Stimulated activated CD8-positive, alpha-beta memory T cell treated with anti-CD3 and anti-CD28 coated beads, Interleukin-4, amount 100 ng/mL, for 48 hours (primary cell): ENCODE measurements at places on chromosomes 5 and 9.

- no peak for DNase-seq
Measured at GRCh38 chr5:110625376-110625999, 101.0 kb downstream of the TMEM232 start.

GRCh38 chr9:113368982-113369854, 7.6 kb downstream of the HDHD3 start:
- no peak for DNase-seq

GRCh38 chr5:62779010-62779422, 200.4 kb downstream of the LRRC70 start:
- no peak for DNase-seq

DNA sequence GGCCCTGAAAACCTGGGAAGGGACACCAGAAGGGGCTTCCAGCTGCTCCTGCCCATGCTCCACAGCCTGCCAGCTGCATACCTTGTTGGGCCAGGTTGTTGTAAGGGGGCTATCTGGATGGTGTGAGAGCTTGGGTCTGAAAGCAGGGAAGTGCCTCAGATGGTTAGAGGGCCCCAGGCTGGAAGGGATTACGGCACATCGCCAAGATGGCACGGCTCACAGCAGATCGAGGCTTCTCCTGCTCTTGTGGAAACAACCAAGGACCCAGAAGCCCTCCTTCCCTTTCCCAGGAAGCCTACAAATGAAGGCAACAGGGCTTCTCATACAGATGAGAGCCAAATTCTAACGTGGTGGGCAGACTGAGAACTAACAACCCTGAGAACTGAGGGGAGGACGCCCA, 121.7 kb upstream of the ADCY2 start:
- no peak for DNase-seq

- DNase-seq, result no peak
Measured at GRCh38 chr9:3359048-3359692, 166.6 kb downstream of the RFX3 start.

DNA sequence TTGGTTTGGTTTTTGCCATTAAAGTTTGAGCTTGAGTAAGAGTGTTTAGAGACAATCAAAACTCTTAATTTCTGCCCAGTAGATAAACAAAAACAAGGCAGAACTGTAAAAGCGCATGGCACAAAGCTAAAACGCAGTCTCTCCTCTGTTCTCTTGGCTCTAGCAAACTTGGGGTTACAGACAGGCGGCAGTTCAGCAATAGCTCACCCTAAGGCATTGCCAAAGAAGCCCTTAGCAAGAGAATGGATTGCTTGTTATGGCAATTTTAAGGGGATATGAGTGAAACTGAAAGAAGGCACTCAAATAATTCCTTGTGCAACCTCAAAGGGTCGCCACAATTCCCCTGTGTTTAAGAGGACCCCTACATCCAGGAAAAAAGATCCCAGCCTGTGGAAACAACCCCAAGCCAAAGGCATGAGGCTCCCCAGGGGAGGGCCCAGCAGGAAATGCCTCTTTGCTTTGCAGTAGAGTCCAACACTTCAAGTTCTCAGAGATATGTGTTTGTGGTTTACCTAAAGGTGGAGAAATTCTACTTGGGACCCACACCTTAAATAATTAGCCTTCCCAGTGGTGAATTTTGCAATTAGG, 317.0 kb upstream of the MPDZ start:
- no peak for DNase-seq

DNA sequence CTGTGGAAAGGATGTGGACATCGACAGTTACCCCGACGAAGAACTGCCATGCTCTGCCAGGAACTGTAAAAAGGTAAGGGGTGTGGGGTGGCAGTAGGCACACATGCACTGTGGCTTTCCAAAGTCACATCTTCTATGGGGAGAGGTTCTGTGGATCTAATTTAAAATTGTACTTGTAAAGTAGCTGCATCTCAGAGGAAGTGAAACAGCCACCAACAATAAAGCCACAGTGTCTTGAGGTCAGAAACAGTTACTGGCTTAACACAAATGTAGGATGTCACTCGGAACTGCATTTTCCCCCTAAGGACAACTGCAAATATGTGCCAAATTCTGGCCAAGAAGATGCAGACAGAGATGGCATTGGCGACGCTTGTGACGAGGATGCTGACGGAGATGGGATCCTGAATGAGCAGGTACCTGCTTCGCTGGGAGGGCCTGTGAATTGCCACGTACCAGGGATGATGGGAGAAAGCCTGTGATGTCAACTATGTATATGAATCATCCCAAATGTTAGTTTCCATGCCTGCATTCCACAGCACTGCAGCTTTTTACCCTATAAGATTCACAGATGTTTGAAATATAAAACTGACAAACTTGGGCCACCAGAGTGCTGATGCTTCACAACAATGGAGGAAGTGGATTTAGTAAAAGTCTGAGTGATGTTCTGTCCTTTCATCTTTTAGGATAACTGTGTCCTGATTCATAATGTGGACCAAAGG, 35.3 kb downstream of the THBS4 start:
- no peak for DNase-seq

- no peak for DNase-seq
Measured at GRCh38 chr5:160649304-160649703, 202.7 kb downstream of the ATP10B start.

GRCh38 chr5:157025093-157025698, 33.7 kb downstream of the HAVCR1 start:
- DNase-seq, result peak; percentile 83

- DNase-seq, result no peak
Measured at GRCh38 chr5:174056064-174056847, 10.8 kb downstream of the NSG2 start.

DNA sequence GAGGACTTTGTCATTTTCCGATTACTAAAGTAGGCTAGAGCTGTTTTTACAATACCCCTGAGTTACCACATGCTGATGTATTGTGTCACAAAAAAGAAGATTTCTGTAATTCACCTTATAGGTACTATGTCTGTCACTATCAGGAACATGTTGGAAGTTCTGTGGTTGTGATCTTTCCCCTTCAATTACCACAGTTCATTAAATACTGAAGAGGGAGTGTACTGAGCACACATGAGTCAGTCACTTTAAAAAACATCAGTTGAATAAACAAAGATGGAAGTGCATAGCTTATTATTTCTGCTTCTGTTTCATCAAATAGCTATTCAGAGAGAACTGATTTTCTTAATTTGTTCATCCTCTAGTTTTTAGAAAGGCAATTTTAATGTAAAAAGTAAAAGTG, 31.7 kb downstream of the AP3S1 start:
- DNase-seq, result no peak

- DNase-seq, result no peak
Measured at GRCh38 chr9:30723656-30724055, 1660.8 kb upstream of the ACO1 start.

DNA sequence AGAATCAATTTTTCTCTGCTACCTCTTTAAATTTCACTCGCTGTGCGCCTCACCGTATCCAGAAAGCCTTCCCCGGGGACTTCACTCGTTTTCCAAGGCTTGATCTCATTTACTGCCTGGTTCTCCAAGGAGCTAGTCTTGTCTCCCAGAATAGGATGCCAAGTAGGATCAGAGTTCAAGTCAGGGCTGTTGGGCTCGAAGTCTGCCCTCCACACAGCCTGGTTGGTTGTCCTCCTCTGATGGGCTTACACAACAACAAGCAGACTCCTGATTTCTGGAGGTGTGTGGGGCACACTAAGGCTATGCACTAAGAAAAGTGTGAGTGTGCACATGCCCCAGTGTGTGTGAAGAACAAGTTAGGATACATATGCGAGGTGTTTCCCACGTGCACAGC, 14.0 kb upstream of the TNIP1 start:
- no peak for DNase-seq

GRCh38 chr5:112865128-112865527, 4.0 kb downstream of the SRP19 start:
- DNase-seq, result no peak

GRCh38 chr5:143364061-143364460, 39.4 kb downstream of the NR3C1 start:
- no peak for DNase-seq

DNA sequence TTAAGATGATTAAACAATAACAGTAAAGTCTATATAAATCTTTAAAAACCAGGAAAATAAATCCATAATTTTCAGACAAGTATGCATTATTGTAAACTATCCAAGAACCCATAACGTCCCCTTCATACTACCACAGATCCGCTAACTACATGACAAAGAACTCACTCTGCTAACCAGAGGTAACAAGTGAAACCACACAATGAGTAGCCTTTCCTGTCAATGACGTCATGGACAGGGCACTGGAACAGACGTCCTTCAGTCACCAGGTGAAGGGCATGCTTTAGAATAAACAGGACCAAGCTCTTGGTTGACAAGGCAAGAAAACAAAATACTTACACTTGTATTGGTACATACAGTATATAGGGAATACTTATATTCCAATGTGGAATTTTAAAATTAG, 45.2 kb downstream of the RNF130 start:
- no peak for DNase-seq

GRCh38 chr5:135988546-135988945, 33.8 kb upstream of the LECT2 start:
- no peak for DNase-seq

DNA sequence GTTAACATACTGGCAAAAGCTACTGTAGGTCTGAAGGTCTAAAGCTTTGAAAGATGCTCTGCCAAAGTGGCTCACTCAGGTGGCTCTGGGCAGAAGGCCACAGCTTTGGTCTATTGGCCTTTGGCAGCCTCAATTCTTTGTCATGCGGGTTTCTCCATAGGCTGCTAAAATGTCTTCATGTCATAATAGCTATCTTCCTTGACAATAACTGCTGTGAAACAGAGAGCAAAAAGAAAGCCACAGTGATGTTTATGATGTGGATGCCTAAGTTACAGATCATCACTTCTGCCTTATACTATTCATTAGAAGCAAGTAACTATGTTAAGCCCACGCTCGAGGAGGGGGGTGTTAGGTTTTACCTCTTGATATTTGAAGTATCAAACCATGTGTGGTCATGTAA, 906.1 kb upstream of the CDH9 start:
- DNase-seq, result no peak

- DNase-seq, result no peak
Measured at GRCh38 chr5:95285409-95285755, 488 bp upstream of the MCTP1 start.

DNA sequence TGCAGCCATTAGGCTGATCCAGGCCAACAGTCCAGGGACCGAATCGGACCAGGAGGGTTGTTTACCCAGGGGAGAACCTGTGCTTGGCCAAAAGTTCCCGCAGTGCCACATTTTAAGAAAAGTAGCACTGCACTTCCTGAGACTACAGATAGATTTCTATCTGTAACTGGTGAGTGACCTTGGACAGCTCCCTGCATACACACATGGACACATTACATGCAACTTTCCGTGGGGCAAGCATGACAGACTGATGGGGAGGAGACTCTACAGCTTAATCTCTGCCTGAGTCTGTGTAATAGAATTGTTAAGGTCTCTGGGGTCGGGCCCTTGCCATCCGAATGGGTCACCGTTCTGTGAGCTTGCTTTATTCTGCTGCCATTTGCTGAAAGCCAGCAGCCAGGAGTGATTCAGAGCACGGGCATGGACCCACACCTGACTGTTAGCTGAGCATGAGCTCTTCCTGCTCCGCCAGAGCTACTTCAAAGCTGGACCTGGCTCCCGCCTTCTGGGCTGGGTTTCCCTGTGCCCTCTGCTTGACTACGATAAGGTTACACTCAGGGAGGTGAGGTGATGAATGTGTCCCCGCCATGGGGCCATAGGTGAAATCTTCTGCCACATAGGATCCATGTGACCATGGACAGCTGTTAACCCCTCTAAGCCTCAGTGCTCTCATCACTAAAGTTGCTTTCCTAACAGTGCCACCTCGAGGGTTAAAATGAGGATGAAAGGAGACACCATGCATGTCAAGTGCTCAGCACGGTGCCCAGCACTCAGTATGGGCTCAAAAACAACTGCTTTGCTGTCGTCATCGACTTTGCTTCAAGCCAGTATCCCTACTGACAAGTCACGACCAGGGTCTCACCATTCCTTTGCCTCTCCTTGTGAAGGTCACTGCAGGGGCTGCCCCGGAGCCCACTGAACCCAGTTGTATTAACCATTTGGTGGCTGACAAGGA, 200.0 kb downstream of the MELK start:
- DNase-seq, result no peak

GRCh38 chr5:14946815-14947620, 75.4 kb upstream of the ANKH start:
- DNase-seq, result no peak

- no peak for DNase-seq
Measured at GRCh38 chr5:176632745-176633144, 2.3 kb downstream of the EIF4E1B start.

- no peak for DNase-seq
Measured at GRCh38 chr5:117245130-117245529, 670.5 kb upstream of the SEMA6A start.

DNA sequence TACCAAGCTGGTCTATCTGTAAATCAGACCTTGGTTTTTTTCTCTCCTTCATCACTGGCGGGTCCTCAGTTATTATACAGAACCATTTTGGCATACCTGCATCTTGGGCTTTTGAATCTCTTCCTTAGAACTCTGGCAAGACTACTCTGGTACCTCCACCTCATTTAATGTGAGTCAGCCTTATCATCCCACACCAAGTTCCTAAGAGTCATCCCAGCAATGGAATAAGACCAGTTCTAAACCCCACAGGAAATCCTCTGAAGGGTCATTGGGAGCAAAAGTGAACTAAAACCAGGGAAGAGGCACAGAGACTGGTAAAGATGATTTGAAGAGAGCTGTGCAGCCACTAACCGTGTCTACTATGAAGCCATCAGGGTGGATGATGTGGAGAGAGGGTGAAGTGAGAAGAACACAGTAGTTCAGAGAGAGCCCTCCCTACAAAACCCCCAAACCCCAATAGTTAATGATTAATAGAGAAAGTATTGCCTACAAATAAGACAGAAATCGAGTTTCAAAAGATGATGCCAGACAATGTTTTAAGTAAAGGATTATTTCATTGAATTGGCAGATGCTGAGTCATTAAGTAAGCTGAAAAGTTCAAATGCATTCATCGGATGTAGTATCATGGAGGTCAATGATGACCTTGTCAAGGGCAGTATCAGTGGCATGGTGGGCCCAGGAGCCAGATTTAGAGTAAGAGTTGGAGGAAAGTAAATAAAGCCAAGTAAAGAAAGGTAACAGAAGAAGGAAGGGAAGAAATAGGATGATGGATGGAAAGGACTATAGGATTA, 85.4 kb downstream of the PCSK1 start:
- no peak for DNase-seq

DNA sequence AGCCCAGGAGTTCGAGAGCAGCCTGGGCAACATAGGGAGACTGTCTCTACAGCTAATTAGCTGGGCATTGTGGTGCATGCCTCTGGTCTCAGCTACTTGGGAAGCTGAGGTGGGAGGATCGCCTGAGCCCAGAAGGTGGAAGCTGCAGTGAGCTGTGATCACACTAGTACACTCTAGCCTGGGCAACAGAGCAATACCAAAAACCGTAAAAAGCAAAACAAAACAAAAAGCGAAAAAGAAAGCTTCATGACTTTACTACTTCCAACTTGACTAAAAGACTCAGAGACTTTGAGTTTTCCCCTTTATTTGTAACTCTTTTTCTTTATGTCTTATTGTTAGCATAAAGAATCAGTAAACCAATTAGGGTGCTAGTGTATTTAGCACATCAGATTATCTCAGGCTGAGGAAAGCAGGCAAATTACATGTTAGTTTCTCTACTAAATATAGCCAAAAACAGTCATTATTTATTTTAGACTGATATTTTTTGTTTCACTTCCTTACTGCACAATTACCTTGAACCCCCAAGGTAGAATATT, 5.4 kb downstream of the RAD17 start:
- no peak for DNase-seq
